ENCODE measurements at places on chromosomes 13 and 19.

GRCh38 chr19:47226426-47227351 lies 4.3 kb downstream of the BBC3 start:
- no peak for DNase-seq

DNA sequence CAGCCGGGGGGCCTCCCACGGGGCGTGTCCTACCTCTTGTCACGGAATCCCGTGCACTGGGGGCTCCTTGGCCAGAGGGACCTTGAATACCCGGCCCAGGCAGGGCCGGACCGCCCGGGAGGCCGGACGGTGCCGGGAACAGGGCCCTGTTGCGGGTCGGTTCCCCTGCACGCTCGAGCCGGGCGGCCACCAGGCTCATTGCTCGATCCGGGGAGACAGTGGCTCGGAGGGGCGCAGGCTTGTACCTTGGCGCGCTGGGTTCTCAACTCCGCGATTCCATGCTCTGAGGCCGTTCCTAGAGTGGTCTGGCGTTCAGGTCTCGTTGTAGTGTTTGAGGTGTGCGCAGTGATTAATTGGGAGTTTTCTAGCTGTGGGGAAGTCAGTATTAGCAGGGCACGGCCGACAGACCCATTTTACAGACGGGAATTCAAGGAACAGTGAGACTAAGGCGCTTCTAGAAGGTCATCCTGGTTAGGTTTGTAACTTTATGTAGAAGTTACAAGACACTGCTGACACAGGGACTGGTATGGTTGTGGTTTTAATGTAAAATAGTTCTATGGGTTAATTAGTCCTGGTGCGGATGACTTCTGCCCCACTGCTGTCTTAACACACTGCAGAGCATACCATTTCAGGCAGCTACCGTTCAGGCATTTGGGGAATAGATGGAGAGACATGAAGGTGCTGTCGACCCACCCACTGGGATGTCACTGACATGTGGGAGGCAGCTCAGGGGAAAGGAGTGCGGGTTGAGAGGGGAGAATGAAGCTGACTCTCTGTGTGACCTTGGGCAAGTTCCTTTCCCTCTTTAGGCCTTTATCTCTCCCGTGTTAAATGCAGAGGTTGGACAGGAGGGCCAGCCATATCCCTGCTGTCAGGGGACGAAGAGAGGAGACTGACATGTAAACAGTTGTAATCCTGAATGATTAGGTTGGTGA lies 592 bp downstream of the CLPTM1 start:
- no peak for DNase-seq

DNA sequence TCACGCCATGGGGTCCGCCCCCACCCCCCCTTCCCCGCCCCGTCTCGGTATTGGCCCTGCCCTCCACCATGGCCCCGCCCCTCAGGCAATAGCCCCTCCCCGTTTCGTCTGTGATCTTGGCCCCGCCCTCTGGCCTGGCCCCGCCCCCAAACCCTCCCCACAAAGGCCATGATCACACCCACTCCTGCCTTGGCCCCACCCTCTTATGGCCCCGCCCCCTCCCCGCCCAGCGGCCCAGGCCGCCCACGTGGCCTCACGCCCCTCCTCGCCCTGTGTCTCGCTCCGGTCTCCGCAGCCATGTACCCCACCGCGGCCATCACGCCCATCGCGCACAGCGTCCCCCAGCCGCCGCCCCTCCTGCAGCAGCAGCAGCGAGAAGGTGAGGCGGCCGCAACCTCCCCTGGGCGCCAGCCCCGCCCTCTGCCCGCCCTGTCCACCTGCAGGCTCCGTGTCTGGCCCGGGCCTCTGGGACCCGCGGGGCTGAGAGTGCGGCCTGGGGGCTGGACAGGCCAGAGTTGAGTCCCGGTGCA lies 61.3 kb downstream of the CELF5 start:
- peak; percentile 25 for DNase-seq

DNA sequence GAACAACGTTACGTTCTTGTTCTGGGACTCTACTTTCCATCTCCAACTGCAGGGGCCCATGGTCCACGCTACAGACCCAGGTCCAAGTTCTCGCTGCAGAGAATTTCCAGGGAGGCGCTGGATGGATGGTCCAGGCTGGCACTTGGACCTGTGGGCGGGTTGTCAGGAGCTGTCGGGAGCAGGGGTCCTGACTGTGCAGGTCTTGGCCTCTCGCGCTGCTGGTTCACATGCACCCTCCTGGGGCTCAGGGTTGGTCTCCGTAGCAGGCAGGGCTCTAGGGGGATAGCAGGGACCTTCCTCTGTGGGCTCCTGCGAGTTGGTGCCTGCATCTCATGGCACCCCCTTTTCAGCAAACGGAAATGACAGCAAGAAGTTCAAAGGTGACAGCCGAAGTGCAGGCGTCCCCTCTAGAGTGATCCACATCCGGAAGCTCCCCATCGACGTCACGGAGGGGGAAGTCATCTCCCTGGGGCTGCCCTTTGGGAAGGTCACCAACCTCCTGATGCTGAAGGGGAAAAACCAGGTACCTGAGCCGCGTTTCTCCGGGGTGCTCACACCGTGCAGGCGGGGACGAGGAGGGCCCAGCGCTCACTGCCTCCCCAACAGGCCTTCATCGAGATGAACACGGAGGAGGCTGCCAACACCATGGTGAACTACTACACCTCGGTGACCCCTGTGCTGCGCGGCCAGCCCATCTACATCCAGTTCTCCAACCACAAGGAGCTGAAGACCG lies 6.6 kb downstream of the PTBP1 start:
- no peak for DNase-seq

DNA sequence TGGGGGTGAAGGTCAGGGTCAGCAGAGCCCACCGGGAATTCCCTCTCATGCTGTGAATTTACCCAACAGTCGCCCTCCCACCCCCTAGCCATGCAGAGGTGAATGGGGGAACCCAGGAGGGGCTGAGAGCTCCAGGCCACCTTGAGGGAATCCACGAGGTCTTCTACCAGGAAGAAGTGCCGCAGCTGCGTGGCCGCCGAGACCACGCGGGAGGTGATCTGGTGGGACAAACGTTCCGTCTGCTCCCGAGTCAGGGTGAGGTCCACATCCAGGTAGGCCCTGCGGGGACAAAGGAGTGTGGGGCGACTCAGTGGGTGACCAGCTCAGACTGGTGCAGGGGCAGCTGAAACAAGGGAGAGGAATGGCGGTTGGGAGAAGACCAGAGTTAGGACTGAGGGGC lies 8.1 kb downstream of the RTN2 start:
- DNase-seq, result no peak

- DNase-seq, result no peak
Observed at GRCh38 chr13:26310470-26310869, 56.5 kb downstream of the CDK8 start.

- DNase-seq, result no peak
Observed at GRCh38 chr19:23409392-23410048, 14.2 kb upstream of the ZNF91 start.

DNA sequence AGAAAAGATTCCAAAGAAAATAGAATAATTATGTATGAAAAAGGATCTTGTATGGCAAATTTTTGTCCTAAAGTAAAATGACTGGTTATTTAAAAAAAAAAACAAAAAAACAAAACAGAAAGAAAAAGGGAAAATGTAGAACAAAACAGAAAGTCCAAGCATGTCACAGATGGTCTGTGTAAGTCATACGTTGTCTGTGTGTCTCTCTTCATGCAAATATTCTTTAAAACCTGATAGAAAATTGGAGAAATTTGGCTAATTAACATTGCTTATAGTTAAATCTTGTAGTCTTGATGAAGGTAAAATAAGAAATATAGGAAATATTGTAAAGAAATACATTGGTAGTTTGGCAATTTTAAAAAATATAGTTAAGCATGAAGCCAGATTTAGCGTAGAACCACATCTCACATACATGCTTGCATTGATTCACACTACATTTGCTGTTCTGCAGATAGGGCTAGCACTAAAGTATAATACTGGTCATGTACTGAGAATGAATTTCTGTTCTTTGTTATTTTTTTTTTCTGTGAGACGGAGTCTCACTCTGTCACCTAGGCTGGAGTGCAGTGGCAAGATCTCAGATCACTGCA lies 58.4 kb downstream of the SPRYD7 start:
- no peak for DNase-seq

- DNase-seq, result no peak
Observed at GRCh38 chr19:15318241-15318691, 14.1 kb downstream of the BRD4 start.

DNA sequence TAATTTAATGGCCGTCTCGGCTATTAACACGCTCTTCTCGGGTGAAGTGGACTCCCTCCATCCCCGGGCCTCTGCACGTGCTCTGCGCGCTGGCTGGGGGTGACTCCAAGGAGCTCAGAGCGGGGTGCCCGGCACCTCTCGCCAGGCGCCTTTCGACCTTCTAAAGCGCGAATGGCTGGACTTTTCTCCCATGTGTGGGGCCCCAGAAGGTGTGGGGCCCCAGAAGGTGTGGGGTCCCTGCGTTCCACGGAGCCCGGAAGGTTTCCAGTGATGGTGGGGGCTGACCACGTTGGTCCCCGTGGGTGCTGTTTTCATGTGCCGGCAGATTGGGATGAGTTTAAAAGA lies 3.3 kb upstream of the ALOX5AP start:
- no peak for DNase-seq

- DNase-seq, result no peak
Observed at GRCh38 chr19:39916851-39917396, 17.5 kb downstream of the FCGBP start.

DNA sequence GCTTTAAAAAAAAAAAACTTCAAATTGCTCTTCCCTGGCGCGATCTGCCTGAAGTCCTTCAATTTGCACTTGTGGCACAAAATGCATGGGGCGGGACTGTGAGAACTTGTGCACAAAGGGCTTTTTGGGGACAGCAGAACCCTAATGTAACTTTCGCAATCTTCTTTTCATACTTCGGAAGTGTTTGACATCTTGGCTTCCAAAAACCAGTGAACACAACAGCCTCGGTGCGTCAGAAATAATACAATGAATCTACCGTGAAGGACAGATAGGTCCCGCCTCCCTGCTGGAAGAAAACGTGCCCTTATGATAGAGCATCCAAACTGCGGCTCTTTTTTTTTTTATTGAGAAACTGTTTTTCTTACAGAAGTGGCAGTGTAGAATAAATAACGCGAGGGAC lies 36.6 kb downstream of the KLF2 start:
- no peak for DNase-seq

DNA sequence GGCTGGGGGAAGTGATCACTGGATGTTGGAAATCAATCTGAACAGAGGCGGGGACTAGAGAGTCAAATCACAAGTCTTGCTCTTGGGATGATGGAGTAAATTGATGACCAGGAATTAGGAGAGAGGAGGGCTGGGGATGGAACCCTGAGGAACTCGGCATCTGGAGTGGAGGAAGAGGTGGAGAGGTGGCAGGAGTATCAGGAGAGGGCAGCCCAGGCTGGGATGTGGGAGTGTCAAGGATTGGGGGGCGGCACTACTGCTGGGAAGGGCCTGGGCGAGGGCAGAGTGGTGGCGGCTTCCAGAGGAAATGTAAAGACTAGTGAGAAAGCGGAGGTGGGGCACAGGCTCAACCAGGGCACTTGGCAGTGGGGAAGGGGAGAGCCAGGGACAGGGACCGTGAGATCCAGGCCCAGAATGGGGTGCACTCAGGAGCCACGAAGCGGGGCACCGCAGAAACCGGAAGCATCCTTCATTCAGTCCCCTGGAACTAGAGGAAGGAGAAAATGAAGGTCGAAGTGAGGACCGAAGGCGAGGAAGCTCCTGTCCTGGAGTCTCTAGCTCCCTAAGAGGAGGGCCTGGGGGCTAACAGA lies 81.2 kb upstream of the GPR183 start:
- DNase-seq, result no peak

- no peak for DNase-seq
Observed at GRCh38 chr19:19563348-19563848, 25.3 kb downstream of the CILP2 start.

- no peak for DNase-seq
Observed at GRCh38 chr19:43290568-43291359, 21.4 kb upstream of the PSG9 start.

DNA sequence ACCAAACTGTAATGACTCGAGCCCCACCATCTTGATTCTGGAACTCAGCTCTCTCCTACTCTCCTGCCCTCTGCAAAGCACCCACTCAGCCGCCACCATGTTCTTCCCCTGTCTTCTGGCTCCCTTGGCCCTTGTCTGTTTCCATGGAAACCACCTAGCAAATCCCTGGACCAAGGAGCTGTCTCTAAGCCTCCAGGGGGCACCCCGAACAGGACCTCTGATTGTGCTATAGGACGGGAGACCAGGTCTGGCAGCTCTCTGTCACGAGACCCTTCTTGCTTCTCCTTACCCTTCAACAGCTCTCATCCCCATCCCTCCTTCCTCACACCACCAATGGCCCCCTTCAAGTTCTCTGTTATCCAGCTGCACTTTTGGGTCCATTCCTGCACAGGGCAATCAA lies 277.7 kb upstream of the ZNF507 start:
- no peak for DNase-seq

- peak; percentile 3 for DNase-seq
Observed at GRCh38 chr13:95296326-95296925, 4.8 kb downstream of the ABCC4 start.

GRCh38 chr19:18699403-18700054 lies 16.0 kb downstream of the CRTC1 start:
- no peak for DNase-seq

DNA sequence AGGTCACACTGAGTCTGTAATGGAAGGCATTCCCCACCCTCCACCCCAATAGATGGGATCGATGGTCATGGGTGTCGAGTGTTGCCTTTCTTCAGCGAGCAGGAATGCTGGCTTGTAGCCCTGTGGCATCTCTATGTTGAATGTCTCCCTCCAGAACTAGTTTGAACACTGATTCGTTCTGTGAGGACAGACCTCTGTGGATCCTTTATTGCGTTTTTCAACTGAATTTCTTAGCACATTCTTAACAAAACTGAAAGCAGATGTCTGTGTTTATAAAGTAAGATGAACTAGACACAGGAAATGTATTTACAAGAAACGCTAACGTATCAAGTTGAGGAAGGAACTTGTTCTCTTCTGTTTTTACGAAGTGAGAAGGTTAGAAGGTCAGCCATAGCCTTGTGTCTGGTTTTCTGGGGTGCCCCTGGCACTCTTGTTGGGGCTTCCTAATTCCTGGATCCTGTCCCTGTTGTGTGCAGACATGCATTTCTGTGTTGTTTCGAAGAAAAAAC lies 36.8 kb upstream of the TM9SF2 start:
- no peak for DNase-seq

GRCh38 chr13:25677956-25678355 lies 306.2 kb downstream of the ATP8A2 start:
- no peak for DNase-seq

- DNase-seq, result no peak
Observed at GRCh38 chr13:28531077-28531844, 36.3 kb upstream of the FLT1 start.

GRCh38 chr19:50324331-50324730 lies 4.8 kb downstream of the KCNC3 start:
- no peak for DNase-seq

Data from activated CD4-positive, alpha-beta T cell treated with anti-CD3 and anti-CD28 coated beads, Interleukin-2, amount 50 U/mL, for 4 hours (primary cell).